ENCODE measurements at places on chromosomes 2 and 18.
A peak's percentile ranks its signal among the peaks of the same experiment; 100 is the strongest.

DNA sequence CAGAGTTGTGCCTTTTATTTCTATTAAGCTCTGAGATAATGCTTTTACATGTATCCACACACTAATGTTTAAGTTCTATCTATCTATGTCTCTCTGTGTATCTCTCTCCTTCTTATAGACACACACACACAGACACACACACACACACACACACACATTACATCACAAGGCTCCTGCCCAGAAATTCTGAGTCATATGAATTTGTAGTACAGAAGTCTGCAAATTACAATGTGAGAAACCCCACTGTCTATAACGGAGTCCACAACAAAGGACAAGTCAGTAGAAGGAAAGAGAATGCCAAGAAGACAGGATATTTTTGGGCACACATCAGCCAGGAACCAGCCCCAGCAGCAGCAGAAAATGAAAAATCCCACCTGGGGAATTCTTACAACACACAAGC lies 142.4 kb downstream of the EN1 start:
- DNase-seq = no peak

DNA sequence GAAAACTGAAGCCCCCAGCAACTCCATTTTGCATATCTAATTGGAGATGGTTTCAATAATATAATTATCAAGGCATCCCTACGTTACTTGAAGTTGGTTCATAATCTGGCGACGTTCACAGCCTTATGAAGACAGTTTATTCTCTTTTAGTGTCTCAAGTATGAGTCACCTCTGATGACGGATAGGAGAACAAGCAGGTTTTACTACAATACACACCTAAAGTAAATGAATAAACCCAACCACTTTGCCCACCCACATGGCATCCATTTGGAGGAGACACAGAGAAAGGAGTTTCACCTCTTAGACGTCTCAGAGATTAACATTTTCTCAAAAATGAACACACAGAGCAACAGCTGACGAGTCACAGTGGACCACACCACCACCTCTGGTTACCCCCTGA lies 40.8 kb downstream of the BCL11A start:
- no peak for DNase-seq

DNA sequence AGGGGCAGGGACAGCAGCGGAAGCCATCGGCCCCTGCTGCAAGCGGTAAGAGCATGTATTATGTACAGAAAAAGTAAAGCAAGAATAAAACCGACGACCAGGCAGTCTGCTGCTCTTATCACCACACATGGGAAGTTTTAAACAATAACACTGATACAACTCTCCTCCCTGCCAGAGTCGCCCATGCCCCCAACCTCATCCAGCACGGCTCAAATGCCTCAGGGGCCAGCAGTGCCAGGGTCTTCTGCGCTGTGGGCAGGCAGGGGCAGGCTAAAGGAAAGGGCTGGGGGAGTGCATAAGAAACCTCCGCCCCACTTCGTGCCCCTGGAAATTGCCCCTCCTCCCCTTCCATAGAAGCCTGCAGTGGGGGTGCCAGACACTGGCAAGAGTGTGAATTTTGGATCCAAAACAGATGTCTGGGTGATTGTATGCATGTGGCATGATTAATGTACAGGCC lies 10.1 kb downstream of the TEX51 start:
- DNase-seq = no peak

DNA sequence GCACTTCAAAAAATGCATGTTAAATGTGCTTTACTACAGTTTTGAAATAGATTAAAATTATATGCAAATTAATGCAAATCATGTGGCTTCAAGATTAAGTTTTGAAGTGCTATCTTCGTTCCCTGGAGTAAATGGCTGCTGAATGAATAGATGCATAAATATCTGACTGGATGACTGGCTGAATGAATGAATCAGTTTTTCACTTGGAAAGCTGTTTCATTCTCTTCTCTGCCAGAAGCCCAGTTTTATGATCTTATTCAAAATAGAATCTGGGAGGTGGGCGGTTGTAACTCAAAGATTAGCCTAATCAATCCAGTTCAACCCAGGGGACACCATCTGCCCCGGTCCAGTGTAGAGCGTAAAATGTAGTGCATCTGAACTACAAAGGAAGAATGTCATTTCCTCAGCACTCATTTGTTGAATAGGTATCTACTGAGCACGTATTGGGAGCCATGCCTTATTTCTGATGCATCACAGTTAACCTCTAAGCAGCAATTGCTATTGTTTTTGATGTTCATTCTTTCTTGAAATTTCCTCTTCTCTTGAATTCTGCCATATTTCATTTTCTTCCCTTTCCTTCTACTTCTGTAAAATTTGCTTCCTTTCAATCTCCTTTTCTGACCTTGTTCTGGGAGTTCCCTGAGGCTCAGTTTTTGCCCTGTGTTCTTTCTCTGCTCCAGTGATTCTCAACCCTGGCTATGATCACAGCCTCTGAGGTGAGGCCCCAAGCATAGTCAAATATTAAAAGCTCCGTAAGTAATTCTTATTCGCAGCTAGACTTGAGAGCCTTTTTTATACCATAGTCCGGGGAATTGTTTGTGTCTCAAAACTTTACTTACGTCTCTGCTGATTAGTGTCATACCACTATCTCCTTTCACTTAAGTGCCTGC lies 282.7 kb downstream of the PARD3B start:
- DNase-seq = no peak

DNA sequence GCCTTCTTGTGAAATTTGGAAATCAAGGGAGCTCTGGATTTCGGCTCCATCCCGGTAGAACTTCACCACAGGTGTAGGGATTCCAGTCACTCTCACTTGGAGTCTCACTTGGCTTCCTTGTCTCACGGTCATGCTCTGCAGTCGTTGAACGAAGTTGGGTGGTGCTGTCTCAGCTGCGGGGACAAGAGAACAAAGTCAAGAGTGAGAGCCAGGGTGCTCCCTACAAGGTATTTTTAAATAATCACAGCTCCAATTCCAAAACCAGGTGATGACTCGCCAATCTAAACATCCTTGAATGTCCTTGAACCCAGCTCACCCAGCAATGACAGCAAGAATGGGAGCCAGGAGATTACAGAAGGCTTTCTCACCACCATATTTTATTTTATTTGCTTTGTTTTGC lies 6.7 kb downstream of the TTN start:
- DNase-seq = no peak

GRCh38 chr2:141498561-141498960 lies 632.3 kb downstream of the LRP1B start:
- no peak for DNase-seq

GRCh38 chr2:226087505-226088365 lies 688.2 kb downstream of the NYAP2 start:
- no peak for DNase-seq

- DNase-seq = no peak
These were observed 37.7 kb upstream of the IGFBP5 start for GRCh38 chr2:216733046-216733445.

DNA sequence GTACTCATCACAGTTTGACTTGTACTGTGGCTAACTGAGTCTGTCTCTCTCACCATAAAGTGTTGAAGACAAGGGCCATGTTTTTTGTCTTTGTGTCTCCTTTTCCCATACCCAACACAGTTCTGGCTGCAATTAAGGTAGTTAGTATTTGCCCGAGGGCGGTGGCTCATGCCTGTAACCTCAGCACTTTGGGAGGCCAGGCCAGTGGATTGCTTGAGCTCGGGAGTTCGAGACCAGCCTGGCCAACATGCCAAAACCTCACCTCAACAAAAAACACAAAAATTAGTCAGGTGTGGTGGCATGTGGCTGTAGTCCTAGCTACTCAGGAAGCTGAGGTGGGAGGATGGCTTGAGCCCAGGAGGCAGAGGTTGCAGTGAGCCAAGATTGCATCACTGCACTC lies 6.9 kb upstream of the KIF3C start:
- DNase-seq = no peak

GRCh38 chr2:88810488-88810887 lies 119.0 kb downstream of the RPIA start:
- DNase-seq = no peak

- no peak for DNase-seq
These were observed 59.3 kb upstream of the ANKRD44 start for GRCh38 chr2:197369933-197370320.

GRCh38 chr2:46197672-46198071 lies 99.5 kb upstream of the EPAS1 start:
- DNase-seq = no peak

- DNase-seq = no peak
These were observed 121.3 kb upstream of the SYT4 start for GRCh38 chr18:43398601-43399000.

DNA sequence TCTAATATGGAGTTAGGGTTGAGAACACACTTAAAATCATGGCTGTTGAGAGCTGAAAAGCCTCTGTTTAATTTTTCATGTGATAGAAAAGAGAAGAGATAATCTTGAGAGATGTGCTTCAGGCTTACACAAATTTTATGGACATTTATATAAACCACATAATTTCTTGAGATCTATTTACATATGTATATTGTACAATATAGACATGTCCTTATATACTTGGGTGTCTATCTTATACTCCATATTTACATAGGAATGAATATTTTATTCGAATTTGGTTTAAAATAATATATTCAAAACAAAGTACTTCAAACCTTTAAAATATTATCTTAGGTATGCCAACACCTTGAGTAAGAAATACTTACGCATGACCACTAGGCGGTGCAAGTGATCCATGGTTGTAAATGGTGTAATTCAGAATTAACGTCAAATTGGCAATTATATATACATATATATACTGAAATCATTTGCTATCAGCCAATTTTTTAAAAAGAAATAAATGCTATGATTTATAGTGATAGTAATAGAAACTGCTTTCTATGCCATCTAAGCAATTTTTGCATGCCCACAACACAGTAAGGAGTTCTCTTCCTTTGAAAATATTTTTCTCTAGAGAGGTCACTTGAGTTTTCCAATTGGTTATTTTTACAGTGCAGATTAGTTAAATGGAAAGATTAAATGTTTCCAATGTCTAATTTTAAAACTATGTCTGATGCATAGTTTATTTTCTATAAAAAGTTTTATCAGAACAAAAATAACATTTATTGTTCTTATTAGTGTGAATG lies 37.6 kb upstream of the SPAG16 start:
- peak; percentile 37 for DNase-seq

GRCh38 chr2:20600756-20601325 lies 50.1 kb downstream of the HS1BP3 start:
- DNase-seq = no peak

- no peak for DNase-seq
These were observed 40.7 kb downstream of the TRAPPC12 start for GRCh38 chr2:3420076-3420768.

DNA sequence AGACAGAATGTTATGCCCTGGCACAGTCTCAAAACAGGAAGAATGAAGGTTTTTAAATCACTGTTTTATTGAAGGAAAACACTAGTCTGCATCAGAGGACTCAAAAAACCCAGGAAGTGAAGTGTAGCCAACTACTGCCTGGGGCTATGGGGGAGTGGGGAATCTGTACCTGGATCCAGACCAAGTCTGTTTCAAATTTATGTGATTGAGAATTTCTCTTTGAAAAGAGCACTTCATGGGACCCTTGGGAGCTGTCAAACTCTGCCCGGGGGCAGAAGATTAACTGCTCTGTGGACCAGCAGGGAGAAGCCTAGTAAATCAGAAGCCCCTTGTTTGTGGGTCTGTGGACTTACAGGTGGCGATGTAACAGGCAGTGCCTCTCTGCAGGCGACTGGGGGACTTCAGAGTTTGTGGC lies 45.3 kb upstream of the TANC1 start:
- no peak for DNase-seq

GRCh38 chr2:62412347-62412742 lies 93.7 kb downstream of the TMEM17 start:
- no peak for DNase-seq

- no peak for DNase-seq
These were observed 139.4 kb upstream of the SERTAD2 start for GRCh38 chr2:64792995-64793639.

GRCh38 chr18:361941-362310 lies 94.1 kb upstream of the THOC1 start:
- no peak for DNase-seq

DNA sequence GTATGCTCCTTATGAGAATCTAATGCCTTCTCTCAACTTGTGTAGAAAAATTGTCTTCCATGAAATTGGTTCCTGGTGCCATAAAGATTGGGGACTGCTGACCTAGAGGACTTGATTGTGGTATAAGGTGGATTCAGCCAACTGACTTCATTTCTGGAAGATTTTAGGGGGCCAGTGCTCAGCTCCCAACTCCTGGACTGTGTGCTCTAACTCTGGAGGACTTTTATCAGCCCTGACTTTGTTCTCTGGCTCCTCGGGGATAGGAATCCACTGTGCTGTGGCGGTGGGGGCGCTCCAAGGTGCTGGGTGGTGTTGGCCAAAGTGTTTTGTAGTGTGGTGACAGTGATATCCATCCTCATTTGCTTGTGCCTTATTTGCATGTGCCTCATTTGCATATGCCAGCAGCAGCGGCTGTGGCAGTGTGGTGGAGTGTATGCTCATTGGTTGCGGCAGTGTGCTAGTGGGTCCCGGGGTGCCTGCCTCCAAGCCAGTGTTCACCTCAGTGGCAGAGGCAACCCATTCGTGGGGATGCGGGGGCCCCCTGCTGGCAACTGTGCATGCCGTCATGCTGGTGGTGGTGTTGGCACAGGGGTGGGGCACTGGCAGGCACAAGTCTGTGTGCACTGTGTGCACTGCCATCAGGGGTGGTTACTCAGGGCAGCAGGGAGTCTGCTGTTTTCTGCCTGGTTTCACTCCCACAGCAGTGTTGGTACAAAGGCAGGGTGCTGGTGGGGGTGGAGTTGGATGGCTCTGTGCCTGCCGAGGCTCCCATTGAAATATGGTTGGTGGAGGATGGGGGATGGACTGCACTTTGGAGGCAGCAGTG lies 19.6 kb downstream of the EHBP1 start:
- DNase-seq = no peak

- DNase-seq = no peak
These were observed 76.3 kb downstream of the STPG4 start for GRCh38 chr2:47078541-47079482.

DNA sequence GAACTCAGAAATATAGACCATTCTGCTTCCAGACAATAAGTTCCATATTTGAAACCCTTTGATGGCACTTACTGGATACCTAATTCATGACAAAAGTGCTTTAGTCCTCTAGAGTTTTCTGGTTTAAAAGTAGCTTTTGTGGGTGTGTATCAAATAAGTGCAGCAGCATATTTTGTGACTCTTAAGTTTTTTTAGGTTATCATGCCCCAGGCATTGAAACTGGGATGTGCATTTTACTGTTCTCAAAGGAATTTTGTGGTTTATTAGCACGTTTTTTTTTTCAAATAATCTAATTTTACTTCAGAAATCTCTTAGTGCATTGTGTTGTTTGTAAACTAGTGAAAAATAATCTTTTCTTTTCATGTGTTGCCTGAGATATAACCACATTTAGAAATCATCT lies 1.5 kb downstream of the XRCC5 start:
- no peak for DNase-seq

Measured in stimulated activated CD4-positive, alpha-beta T cell treated with anti-CD3 and anti-CD28 coated beads, Interleukin-1b, Interleukin-23, amount 100 ng/mL, for 24 hours (primary cell).